ENCODE measurements at places on chromosomes 16 and 17.
A peak's percentile ranks its signal among the peaks of the same experiment; 100 is the strongest.

- no peaks in the 10 kb centered on the region for H3K4me1 ChIP-seq
- no peak overlapping the region for H3K27ac ChIP-seq
- H3K4me3 ChIP-seq = no peak overlapping the region
- H3K27me3 ChIP-seq = no peaks in the 10 kb centered on the region
- peak; percentile 56 for DNase-seq
Measured at GRCh38 chr17:31525801-31526549, 134.5 kb downstream of the RAB11FIP4 start.

DNA sequence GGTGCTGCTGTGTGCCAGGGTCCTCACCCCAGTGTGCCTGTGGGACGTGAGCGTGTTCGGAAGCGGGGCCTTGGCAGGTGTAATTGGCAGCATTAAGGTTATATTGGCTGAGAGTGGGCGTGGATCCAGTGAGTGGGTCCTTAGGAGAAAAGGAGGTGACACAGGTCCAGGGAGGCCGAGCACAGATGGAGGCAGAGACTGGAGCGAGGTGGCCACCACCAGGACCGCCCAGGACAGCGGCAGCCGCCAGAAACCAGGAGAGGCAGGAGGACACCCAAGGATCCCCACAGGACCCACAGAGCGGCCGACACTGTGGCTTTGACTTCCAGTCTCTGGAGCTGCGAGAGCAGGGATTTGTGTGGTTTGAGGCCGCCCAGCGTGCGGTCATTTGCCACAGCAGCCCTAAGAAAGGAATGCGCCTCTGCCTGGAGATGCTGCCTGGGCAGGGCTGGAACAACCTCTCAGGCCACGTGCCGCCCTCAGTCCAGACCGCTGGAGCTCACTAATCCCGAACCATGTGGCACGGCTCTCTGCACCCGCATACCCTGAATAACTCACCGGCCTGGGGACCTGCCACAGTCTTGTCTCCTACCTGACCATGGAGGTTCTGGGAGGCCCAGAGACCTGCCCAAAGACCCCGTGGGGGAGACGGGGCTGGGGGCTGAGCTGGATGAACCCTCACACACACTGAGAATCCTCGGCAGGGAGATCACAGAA, 45.4 kb downstream of the SOX8 start:
- no peak overlapping the region for H3K27ac ChIP-seq
- H3K4me3 ChIP-seq = no peak overlapping the region
- no peak for DNase-seq
- H3K4me1 ChIP-seq = no peaks in the 10 kb centered on the region

- H3K4me1 ChIP-seq = peaks cover 19% of the 10 kb centered on the region
- H3K36me3 ChIP-seq = no peaks in the 10 kb centered on the region
- H3K27me3 ChIP-seq = peaks cover 97% of the 10 kb centered on the region
- H3K27ac ChIP-seq = no peak overlapping the region
- DNase-seq = no peak
- no peak overlapping the region for H3K4me3 ChIP-seq
Measured at GRCh38 chr17:39608142-39608981, 642 bp upstream of the NEUROD2 start.

DNA sequence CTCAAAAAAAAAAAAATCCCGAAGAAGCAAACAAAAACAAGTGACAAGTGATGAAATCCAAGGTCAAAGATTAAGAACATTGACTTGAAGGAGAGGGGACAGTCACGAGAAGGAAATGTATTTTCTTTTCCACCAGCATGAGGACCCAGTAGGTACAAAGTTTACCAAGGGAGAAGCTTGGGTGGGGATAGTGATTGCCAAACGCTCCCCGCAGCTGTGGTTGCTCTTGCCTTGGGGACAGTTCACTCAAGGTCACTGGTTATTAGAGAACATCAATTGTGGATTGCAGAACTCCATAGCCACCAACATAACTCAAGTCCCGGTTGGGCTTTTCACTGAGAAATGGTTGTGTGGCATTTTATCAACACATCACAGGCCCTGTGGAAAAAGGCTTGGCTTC, 27.0 kb downstream of the RSL1D1 start:
- no peaks in the 10 kb centered on the region for H3K4me1 ChIP-seq
- no peak overlapping the region for H3K27ac ChIP-seq
- H3K27me3 ChIP-seq = no peaks in the 10 kb centered on the region
- H3K36me3 ChIP-seq = no peaks in the 10 kb centered on the region
- no peak overlapping the region for H3K4me3 ChIP-seq

DNA sequence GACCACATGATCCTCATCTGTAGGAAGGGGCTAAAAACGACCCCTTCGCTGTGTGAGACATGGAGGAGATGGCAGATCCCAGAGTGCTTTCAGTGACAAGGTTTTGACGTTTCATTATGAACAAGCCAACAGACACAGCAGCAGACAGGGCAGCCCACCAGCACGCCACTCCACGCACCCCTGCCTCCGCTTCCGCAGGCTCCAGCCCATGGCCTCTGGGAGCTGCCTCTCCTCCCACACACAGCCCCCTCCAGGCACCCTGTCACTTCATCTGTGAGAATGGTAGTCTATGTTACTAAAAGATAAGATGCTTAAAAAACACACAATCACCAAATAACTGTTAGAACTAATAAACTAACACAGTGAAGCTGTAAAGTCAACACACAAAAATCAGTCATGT, 12.3 kb upstream of the ADCY7 start:
- no peak overlapping the region for H3K4me3 ChIP-seq
- H3K36me3 ChIP-seq = no peaks in the 10 kb centered on the region
- no peak for DNase-seq
- no peaks in the 10 kb centered on the region for H3K27me3 ChIP-seq

- no peak overlapping the region for H3K4me3 ChIP-seq
- no peak for DNase-seq
- H3K27me3 ChIP-seq = no peaks in the 10 kb centered on the region
- H3K4me1 ChIP-seq = no peaks in the 10 kb centered on the region
- no peaks in the 10 kb centered on the region for H3K36me3 ChIP-seq
- no peak overlapping the region for H3K27ac ChIP-seq
Measured at GRCh38 chr17:273981-274832, 78.4 kb downstream of the RPH3AL start.

- peaks cover 4% of the 10 kb centered on the region for H3K4me1 ChIP-seq
- H3K4me3 ChIP-seq = no peak overlapping the region
- H3K27ac ChIP-seq = no peak overlapping the region
- no peak for DNase-seq
- no peaks in the 10 kb centered on the region for H3K36me3 ChIP-seq
- no peaks in the 10 kb centered on the region for H3K27me3 ChIP-seq
Measured at GRCh38 chr16:17829811-17830210, 359.1 kb upstream of the XYLT1 start.
